ENCODE measurements at places on chromosomes 3 and 15.

GRCh38 chr15:29054171-29055045 lies 168.6 kb downstream of the APBA2 start:
- DNase-seq, result no peak

GRCh38 chr3:111215481-111215880 lies 143.9 kb downstream of the NECTIN3 start:
- DNase-seq, result no peak

DNA sequence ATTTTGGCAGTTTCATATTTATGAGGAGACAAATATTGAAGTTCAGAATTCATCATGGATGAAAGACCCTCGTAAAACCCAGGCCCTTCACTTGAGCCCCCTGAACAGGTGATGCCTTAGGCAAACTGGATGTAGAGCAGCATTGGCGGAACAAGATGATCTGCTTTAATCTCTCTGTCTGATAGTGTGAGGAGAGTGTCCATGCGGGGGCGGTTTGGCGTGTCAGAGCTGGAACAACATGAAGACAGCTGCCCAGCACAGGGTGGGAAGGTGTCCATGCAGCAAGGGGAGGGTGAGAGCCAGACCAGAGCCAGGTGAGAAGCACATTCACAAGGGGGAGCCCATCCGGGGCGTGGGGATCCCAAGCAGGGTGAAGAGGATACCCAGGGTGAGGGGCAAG lies 31.8 kb upstream of the ANP32A start:
- DNase-seq, result no peak

GRCh38 chr15:36136049-36136448 lies 443.4 kb upstream of the CDIN1 start:
- DNase-seq, result no peak

DNA sequence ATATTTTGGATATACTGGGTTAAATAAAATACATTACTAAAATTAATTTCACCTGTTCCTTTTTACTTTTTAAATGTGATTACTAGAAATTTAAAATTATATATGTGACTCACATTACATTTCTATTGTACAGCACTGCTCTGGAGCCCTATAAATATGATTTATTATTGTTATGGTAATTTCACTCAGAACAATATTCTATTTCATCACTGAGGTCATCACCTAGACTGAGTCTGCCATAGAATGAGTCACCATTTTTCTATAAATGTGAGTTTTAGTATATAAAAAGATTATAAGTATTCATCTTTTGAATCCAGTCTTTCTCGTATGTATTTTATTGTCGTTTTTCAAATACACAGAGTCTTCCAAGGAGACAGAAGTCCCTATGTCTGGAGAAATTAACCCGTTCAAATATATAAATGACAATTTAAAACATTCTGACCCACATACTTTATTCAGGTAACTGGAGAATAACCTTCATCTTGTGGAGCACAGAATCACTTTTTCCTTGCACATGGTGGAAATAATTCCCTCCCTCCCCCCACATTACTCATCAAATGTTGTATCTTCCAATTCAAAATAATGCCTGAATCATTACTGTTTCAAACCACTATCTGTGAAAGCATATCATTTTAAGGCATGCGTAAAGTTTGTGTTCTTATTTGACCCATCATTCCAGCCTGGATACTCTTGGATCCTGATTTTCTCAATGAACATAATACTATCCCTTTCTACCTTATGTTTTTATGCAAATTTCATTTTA lies 30.0 kb downstream of the CHST14 start:
- DNase-seq, result no peak

DNA sequence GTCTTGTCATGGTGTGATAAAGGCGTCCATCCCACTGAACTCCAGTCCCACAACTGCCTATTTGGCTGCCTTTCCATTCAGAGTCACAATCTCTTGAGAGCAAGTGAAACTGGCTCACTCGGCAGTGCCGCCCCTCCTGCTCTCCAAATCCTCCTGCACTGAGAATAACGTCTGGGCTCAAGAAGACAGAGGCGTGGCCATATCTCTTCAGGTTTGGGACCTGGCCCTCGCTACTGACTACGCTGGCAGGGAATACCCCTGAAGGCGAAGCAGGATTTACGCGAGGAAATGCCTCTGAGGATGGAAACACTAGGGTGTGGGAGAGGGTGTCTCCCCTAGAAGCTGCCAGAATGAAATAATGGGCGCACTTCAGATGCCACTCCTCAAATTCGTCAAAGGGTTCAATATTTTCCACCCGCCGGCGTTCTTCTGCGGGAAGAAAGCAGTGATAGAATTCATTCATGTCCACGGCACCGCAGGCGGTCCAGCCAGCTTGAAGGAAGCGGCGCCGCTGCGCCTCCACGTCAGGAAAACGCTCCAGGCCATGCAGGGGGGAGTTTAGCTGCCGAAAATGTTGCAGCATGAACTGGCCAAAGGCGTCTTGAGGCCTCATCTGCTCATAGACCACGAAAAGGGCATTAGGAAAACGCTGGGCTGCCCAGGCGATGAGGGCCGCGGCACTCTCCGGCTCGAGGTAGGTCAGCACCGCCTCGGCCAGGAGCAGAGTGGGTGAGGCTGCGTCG lies 985 bp downstream of the LCMT2 start:
- DNase-seq, result peak; percentile 58

DNA sequence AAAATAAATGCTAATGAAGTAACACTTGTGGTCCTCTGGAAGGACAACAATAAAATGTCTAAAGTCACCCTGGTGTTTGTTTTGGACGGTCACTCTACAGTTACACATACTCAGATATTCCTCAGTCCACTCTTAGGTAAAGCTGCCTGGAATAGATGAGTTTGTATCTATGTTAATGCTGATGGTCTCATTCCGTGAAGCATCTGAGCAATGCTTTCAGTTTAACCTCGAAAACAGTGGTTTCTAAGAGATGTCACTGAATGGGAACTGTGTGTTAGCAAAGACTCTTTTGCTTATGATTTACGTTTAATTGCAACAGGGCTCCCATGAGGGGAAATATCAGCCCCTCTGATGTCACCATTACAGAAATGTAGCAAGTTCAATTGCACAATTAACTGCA lies 49.1 kb downstream of the FBN1 start:
- DNase-seq, result no peak

- DNase-seq, result no peak
Measured at GRCh38 chr15:36175741-36176291, 403.6 kb upstream of the CDIN1 start.

DNA sequence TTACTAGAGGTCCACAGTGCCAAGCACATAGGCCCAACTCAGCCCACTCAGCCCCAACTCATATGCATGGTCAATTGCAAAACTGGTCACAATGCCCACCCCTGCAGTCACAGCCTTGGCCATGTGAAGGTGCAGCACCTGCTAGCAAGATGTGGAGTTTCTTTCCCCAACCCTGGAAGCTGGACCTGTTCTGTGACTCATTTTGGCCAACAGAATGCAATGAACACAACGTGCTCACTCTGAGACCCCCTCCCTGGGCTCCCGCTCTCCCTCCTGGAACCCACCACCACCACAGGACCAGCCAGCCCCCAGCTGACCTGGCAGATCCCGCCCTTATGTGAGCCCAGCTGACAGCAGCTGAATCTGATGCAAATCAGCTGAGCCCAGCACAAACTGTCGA lies 34.4 kb downstream of the ALDH1L1 start:
- no peak for DNase-seq

DNA sequence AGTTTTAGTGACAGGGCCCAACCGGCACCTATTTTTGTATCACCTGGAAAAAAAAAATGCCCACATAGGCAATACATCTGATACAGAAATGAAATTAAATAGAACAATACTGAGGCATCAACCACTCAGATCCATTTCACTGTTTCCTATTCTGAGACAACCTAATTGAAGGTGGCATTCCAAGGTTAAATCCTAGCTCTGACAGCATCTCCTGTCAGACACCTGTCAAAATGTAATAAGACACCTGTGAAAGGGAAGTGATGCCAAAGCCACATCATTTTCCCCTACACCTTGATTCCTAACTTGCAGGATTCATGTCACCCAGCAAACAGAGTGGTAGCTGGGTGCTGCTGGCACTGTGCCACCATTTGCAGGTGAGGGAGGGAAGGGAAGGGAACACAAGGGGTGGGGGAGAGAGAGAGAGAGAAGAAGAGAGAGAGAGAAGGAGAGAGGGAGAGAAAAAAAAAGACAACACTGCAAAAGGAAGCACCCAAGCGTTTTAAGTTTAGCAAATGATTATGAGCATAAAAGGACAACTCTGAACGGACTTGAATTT lies 1044.6 kb upstream of the CFAP20DC start:
- peak; percentile 59 for DNase-seq

GRCh38 chr3:105516972-105517371 lies 150.3 kb downstream of the ALCAM start:
- DNase-seq, result no peak

GRCh38 chr15:92614301-92614700 lies 41.3 kb downstream of the FAM174B start:
- DNase-seq, result peak; percentile 39

DNA sequence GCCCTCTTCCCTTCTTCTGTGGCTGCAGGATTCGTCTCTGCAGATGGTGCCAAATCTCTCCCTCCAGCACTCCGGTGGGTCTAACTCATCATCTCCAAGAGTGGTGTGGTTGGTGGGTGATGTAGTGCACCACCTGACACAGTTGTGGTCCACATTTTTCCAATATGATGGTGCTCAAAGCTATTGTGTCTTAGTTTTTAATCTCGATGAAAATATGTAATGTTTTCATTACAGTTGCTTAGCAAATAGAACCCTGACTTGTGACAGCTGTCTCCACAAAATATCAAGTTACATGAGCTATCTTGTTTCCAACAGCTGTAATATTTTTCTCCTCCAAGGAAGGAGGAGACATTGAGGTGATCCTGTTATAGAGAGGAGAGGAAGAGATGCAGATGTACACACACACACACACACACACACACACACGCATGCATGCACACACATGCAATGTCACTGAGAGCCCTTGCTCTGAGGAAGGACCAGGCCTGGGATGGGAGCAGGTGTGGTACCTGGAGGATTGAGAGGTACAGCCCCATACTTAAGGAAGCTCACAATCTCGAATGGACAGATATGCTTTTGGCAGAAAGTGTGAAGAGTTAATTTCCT lies 15.7 kb upstream of the ESYT3 start:
- DNase-seq, result no peak

DNA sequence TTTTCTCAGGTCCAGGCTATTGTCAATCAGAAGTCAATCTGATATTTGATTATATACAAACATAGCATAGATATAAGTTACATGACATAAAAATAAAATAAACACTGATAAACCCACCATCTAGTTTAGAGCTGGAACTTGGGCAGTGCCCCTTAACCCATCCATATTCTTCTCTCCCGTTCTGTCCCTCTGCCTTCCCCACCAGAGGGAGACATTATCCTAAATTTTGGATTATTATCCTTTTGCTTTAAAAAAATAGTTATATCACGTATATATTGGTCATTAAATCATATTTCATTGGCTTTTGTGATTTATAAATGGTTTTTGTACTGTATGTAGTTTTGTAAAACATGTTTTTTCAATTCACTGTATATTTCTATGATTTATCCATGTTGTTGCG lies 107.9 kb downstream of the GMPS start:
- no peak for DNase-seq

DNA sequence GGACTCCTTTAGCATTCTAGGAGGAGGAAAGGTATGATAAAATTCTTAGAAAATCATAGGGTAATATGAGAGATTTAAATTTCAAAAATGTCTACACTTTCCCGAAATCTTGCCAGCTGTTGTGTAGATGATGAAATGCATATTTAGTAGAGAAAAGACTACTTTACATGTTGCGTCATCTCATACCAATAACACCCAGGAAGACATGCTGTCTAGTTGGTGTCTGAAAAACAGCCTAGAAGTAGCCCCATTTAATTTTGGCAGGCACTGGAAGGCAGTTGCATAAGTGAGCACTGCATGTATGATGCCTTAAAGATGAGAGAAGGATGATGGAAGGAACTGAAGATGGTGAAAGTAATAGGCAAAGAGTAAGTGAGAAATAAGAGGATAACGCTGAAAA lies 310.5 kb upstream of the TPM1 start:
- no peak for DNase-seq

DNA sequence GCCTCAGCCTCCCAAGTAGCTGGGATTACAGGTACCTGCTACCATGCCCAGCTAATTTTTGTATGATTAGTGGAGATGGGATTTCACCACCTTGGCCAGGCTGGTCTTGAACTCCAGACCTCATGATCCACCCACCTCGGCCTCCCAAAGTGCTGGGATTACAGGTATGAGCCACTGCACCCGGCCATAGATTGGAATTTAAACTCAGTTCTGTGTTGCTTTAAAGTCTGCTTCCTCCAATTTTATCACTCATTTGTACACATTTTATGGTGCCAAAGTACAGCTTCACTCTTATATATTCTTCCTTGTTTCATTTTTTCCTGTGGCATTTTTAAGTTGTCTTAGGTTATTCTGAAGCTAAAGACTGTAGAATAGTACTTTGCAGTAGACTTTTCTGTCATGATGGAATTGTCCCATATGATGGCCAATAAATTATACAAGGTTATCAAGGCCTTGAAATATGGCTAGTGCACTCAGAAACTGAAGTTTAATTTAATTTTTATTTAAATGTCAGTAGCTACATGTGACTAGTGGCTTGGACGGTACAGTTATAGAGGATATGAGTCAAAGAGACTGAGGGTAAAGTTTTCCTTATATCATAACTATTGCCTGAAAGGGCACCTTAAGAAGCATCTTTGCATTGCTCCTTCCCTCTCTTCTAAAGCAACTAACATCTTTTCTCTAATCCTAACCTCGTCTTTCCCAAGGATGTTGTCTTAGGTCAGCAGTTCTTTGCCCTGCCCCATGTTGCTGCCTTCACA lies 28.1 kb downstream of the ATP11B start:
- no peak for DNase-seq

GRCh38 chr3:71951361-71951760 lies 166.4 kb upstream of the PROK2 start:
- DNase-seq, result no peak

DNA sequence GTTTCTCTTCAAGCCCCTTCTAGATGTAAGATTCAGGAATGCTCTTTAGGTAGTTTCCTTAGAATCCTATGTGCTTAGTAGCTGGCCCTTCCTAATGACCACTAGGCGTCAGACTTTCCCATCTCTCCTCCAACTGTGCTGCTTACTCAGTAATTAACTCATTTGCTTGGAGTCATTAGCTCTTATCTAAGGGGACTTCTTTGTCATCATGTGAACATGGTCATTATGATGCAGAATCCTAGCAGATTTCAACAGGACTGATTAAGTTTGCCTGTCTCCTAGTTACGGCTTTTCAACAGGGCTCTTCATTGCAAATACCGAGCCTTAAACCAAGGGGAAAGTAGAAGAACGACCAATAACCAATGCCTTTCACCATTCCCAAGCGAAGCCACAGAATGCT lies 46.4 kb downstream of the GJD2 start:
- no peak for DNase-seq

GRCh38 chr3:8899876-8900460 lies 63.3 kb downstream of the RAD18 start:
- no peak for DNase-seq
